T-helper 9 cell (primary cell): ENCODE measurements at places on chromosomes 6 and 20.

- no peak for DNase-seq
Measured at GRCh38 chr20:64212755-64213154, 42.8 kb upstream of the PCMTD2 start.

- no peak for DNase-seq
Measured at GRCh38 chr20:40286975-40287531, 402.0 kb downstream of the MAFB start.

DNA sequence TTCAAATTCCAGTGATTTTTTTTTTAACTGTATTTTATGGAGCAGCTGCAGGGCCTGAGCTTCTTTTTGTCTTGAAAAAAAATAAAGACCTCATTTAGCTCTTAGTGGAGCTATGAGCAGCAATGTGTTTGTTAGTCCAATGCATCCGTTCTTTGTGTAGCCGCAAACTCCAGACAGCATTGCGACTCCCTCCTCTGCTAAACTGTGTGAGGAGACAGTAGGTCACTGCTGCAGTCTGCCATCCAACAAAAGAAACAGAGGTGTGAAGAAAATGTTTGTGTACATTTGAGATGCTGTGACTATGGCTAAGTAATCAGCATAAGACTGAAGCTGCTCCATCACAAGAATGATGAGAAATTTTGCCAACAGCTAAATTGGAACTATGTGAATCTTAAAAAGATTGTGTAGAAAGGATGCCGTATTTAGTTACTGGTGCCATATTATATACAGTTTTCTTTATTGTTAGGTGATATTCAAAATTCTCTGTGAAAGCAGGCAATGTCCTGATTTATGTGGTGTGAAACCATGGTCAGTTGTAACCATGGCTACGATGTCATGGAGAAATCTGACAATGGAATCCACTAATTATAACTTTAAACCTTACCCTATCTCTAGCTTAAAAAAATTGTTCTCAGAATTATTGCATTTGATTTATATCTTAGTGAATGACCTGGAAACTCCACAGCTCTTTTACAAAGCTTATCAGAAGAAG, 428.8 kb upstream of the EPHA7 start:
- no peak for DNase-seq

GRCh38 chr20:37565134-37565811, 37.6 kb upstream of the BLCAP start:
- no peak for DNase-seq

DNA sequence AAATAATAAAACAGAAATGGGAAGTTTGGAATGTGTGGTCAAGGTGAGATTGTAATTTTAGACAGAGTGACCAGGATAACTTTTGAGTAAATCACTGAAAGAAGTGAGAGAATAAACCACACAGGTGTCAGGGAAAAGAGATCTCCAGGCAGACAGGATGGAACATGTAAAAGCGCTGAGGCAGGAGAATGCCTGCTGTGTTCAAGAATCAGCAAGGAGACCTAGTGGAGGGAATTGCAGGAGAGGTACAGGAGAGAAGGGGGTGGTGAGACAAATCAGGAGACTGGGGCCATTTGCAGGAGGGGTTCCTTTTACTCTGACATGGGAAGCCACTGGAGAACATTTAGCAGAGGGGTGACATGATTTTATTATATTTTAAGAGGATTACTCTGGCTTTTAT, 456.7 kb downstream of the NKAIN2 start:
- no peak for DNase-seq

DNA sequence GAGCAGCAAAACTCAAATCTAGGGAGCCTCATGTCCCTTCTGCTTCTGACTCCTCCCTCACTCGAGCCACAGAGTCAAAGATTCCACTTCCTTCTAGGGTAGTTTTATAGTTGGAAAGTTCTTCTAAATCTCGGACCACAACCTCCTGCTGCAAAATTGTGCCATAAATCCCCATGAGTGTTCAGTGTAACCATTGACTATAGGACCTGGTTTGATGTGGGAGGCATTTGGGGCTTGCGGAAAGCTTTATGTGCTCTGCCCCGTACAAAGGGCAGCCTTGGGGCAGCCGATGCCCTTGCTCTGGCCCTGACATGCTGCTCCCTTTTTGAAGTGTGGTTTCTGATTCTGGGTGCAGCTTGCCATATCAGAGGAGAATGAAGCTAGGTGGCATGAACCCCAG, 43.6 kb upstream of the IER3 start:
- DNase-seq: no peak

- no peak for DNase-seq
Measured at GRCh38 chr6:1003394-1004160, 308.3 kb upstream of the FOXQ1 start.

DNA sequence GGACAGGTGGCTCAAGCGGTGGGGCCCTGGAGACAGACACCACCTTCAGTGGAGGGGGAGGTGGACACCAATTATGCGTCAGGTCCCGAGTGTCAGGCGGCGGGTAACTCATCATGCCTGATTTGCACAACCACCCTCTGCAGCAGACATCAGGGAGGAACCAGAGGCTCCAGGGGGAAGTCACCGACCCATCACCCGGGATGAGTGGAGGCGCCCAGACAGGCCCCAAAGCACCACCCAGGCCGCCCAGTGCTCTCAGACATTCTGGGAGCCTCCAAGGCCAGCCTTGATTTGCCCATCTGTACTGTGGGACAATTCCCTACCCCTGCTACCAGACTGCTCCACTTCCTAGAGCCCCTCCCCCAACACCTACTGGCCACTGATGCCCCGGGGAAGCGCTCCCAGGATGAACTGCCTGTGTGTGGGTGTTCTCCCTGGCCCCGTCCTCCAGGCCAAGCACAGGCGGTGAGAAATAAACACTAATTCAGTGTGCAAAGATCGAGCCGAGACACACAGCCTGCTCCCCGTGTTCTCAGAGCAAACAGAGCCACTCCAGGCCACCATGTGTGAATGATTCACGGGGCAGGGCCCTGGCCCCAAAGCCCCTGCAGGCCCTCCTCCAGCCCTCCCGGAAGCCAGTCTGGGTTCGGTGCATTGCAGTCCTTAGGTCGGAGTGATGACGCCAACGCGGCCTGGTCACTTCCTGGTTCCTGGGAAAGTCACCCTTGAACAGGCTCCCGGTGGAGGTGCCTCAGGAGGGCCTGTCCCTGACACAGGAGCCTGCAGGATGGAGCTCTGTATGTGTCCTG, 107.2 kb downstream of the ASXL1 start:
- DNase-seq: no peak

DNA sequence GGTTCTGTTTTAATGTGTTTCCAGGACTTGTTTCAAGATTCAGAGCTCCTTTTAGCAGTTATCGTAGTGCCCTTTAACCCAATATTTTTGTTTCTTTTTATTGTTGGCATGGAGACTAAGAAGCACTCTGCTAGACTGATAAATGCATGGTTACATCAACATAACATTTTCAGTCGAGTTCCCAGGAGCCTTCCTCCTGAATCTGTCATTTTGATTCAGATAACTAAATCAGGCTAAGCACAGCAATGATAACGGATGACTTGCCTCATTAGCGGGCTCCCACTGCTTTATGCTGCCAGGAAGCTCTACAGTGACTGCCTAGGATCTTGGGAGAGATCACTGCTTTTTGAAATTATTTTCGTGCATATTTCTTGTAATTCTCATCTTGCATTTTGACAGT, 772.8 kb upstream of the GJE1 start:
- DNase-seq: no peak

DNA sequence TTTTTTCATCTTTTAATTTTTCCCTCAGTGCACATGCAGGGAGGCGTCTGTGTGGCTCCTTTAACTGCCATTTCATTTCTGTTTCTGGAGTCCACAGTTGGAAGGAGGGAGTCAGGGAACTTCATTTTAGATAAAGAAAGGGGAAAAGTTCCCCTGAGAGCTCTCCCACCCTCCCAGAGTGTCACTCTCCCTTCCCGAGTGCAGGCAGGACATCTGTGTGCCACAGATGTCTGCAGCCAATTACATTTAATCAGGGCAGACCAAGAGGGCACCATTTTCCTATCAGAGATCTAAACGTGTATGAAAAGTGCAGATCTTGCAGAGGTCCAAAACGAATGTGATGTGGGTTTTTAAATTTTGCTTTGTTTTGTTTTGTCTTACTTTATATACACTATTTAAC, 96.6 kb downstream of the PXDC1 start:
- no peak for DNase-seq

DNA sequence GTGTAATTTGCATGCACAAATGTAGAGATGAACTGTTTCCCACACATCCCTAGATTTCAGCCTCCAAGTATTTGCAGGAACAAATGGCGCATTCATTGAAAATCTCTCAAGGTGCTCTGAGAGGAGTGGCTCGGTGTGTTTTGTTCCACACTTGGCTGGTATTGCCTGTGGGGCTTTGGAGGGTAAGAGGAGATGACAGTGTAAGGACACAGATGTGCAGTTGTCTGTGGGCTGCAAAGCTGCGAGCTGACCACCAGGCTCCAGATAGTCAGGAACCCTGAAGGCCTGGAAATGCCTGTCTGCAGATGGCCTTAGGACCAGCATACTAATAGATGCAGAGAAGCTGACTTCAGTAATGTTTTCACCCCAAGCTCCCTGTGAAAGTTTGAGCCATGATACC, 57.7 kb upstream of the PBOV1 start:
- no peak for DNase-seq

- no peak for DNase-seq
Measured at GRCh38 chr20:25496165-25496967, 88.9 kb downstream of the GINS1 start.

GRCh38 chr6:49409951-49410542, 53.0 kb downstream of the MMUT start:
- peak; percentile 47 for DNase-seq

- no peak for DNase-seq
Measured at GRCh38 chr6:2806644-2807043, 35.0 kb downstream of the SERPINB1 start.

DNA sequence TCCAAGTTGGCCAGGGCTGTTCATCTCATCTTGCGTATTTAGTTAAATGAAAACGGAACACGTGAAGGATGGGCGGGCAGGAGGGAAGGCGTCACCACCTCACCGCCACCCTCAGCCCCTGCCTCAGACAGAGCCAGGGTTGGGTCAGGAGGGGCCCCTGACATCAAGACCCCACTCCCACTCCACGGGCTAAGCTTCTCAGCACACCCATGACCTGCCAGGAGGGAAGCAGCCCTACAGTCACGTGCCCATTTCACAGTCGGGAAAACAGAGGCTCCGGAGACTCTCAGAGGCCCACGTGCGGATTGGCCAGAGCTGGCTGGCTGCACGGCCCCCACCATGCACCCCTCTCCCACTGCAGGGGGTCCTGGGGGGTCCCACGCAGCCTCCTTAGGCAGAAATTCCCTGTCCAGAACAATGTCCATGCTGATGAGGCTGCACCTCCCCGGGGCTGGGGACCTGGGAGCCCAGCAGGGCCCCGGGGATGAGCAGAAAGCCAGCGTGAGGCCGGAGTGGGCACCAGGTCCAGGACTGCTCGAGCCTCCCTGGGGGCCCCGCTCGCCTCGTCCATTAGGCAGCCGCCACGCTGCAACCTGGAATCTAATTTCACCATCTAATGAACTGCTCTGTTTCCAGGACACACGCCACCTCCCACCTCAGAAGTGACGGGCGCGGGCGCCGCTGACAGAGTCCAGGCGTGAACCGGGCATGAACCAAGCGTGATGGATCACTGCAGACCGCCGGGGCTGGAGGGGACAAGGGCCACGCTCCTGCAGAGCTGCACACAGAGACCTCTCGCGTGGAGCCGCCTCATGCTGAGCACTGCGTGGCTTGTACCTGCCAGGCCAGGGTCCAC, 15.8 kb downstream of the KCNQ2 start:
- DNase-seq: no peak

DNA sequence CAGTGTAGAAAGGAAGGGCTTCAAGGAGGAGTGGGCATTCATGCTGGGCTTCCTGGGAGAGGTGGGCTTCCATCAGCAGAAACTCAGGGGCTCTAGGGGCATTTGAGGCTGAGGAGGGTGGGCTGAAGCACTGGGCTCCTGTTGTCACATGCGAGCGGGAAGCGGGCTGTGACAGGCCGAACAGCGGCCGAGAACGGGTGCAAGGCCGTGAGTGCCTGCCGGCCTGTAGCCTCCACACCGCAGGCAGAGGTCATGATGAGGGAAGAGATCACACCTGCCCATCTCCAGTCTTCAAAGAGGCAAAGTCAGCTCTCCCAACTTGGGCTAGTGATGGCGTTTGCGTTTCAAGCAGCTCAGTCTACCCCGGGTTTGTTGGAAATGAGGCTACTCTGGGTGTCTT, 880 bp downstream of the TTLL2 start:
- DNase-seq: no peak

GRCh38 chr6:133447924-133448323, 206.8 kb downstream of the EYA4 start:
- no peak for DNase-seq

DNA sequence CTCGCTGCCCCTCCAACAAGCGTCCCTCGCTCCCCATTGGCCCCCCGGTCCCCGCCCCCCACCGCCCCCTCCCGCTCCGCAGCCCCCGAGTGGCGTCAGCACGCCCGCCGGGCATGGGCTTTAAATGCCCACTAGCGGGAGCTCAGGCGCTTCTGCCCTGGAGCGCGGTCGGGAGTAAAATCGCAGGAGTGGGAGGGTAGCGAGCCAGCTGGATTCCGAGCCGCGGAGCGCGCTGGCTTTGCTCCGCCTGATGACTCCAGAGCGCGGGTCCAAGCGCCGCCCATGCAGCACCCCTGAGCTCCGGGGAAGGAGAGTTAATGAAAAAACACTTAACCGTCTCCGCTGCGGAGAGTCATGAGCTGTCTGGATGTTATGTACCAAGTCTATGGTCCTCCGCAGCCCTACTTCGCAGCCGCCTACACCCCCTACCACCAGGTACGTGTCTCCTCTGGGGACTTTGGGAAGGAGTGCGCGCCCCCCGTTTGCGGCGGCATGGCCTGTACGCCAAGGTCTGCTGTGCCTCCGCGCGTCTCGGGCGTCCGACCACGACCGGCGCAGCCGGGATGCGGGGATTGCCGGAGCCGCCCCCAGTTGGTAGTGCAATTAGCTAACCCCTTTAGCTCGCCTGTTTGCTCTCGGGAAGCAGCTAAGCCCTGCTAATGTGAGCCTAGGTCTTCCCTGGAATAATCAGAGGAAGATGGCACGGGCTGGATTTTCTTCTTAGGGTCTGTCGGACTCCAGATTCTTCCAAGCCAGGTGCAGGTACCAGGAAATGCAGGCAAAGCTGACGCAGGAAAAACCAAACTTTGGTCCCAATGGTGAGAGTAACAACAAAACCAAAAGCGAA, at the start of gene VGLL2:
Gene VGLL2, plus strand, starts transcription at position 149 of the 847 bp plus-strand sequence. Its CDS starts 206 bp downstream, at position 355.
- no peak for DNase-seq

GRCh38 chr6:36224918-36225461, 28.4 kb downstream of the BRPF3 start:
- no peak for DNase-seq

DNA sequence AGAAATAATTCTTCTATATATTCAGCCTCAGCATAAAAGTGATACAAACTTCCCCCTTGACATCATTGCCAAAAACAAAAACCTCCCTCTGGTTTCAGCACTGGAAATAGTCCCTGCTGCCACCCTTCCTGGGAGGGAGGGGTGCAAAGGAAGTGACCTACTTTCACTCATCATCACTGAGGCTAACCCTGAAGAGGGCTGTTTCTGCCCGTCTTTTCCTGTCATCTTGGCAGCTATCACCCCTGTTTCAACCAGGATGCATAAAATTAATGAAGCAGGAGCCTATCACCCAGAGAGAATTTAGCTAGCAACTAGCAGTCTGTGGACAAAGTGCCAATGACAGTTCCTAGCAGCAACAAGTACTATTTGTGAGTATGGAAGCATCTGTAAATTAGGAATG, 397.8 kb downstream of the LAMA2 start:
- peak; percentile 30 for DNase-seq

- DNase-seq: no peak
Measured at GRCh38 chr20:63017826-63018411, 11.2 kb upstream of the BHLHE23 start.
